ENCODE measurements at places on chromosomes 11 and 22.

- no peak for DNase-seq
Observed at GRCh38 chr11:44387825-44388224, 77.9 kb upstream of the ALX4 start.

DNA sequence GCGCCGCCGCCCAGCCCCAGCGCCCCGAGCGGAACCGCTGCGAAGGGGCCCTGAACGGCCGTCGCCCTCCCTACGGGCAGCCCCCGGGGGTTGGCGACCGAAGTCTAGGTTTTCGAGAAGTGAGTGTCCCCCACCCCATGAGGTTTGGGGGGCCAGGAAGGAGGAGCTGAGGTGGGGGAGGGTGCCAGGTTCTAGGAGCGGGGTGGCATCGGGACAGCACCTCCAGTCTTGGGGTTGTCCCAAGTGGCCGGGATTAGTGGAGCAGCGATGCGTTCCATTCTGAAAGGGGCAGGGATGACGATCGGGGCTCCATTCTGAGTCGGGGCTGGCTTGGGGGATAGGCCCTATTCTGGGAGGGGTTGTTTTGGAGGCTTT lies 408 bp downstream of the PPP2R5B start:
- peak; percentile 24 for DNase-seq

- no peak for DNase-seq
Observed at GRCh38 chr22:36471341-36471821, 10.1 kb downstream of the TXN2 start.

- DNase-seq = no peak
Observed at GRCh38 chr11:130246738-130247137, 68.0 kb downstream of the ZBTB44 start.

DNA sequence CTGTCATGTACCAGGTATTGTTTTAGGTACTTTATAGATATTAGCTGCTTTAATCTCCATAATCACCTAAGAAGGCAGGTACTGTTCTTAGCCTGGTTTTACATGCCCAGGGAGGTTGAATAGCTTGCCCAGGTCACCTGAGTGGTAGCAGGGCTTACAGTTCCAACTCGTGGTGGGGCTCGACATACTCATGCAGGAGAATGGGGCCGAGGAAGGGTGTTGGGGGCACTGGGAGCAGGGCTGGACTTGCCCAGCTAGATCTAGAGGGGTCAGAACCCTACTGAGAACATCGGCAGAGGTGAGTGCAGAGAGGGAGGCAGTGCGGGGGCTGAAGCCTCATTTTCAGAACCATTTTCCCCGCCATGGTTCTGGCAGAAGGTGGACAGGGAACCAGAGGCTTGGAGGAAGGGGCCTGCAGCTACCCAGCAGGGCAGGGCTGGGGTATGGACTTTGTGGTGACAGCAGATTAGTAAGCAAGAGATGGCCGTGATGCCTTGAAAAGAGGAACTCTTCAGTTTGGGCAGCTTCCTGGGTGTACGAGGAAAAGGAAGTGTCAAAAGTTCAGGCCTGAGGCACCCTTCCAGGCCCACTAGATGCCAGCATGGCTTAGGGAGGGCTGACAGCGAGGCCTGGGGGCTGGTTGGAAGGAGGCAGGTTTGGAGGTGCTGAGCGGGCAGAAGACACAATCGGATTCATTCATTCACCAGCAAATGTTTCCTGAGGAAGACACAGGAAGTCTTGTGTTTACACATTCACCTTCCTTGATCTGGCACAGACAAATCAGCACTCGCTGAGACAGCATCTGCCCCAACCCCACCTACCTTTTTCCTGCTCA lies 54.7 kb upstream of the LYVE1 start:
- DNase-seq = peak; percentile 57

DNA sequence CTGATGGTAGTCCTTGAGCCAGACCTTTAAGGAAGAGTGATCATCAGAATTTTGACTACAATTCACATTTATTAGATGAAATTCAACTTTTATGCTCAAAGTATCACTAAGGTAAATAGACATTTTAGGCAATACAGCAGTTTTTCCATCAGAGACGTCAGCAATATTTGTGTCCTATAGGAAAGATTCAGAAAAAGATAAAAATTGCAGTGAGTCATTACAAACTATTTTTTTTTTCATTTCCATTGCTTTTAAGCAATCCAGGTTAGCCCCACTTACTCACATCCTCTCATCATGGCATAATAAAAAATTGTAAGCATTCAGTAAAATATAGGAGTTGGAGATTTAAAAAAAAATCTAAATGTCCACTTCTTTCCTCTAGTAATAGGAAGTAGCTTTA lies 46.9 kb downstream of the MSANTD4 start:
- no peak for DNase-seq

DNA sequence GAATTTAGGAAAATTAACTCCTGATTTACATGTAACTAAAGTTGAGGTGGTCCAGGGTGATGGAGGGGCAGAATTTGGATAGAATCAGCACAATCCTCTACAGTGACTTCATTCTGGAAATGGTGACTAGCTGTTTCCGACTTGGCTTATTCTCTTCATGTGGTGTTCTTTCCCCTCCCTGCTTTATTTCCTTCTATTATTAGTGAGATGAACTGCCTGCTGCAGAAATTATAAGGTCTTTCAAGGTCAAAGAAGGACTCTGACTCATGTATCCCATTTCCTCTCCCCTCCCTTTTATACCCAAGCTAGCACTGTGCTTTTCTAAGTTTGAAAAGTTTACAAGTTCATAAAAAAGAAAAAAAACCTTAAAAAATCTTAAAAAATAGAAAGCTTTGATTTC lies 12.2 kb upstream of the MRPL17 start:
- DNase-seq = no peak

DNA sequence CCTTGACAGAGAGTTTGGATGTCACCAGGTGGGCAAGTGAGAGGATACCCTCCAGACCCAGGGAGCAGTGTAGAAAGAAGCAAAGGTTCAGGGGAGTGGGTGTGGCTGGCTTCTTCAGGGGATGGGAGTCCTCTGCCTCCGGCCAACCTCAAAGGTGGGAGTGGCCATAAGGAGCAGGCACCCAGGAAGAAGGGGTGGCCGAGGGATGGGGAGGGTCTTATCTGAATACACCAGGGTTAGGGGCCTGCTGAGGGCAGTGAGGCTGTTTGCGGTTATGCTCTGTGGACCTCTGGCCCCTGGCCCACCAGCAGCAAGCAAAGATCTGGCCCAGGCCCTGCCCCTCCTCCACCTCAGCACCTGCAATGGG lies 6.2 kb downstream of the NFAM1 start:
- no peak for DNase-seq

- no peak for DNase-seq
Observed at GRCh38 chr11:12772324-12772723, 98.1 kb downstream of the TEAD1 start.

- DNase-seq = no peak
Observed at GRCh38 chr11:37710031-37710430, 1112.0 kb upstream of the RAG2 start.

- DNase-seq = no peak
Observed at GRCh38 chr11:13225038-13226001, 52.3 kb upstream of the BMAL1 start.

- DNase-seq = no peak
Observed at GRCh38 chr22:32617271-32617670, 142.7 kb downstream of the FBXO7 start.

GRCh38 chr11:130737041-130737830 lies 179.0 kb downstream of the SNX19 start:
- DNase-seq = no peak

GRCh38 chr22:35742342-35743100 lies 24.8 kb downstream of the APOL5 start:
- no peak for DNase-seq

- no peak for DNase-seq
Observed at GRCh38 chr11:2088746-2089535, 50.2 kb downstream of the IGF2 start.

- DNase-seq = no peak
Observed at GRCh38 chr11:827897-828192, at the start of gene CRACR2B. CRACR2B (plus strand) TSS chr11:827919; CDS start chr11:828608, 689 bp downstream.

- DNase-seq = no peak
Observed at GRCh38 chr11:63032457-63032856, 16.8 kb upstream of the SLC22A8 start.

DNA sequence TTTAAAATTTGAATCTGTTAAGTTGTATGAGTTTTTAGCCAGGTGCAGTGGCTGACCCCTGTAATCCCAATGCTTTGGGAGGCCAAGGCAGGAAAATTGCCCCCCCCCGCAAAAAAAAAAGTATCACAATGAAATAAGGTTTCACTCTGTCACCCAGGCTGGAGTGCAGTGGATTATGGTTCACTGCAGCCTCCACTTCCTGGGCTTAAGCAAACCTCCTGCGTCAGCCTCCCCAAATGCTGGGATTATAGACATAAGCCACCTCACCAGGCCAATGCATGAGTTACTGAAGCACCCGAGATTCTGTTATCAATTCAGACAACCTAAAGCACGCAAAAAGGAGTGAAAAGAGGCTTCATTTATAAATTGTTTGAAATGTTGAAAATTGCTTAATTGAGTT lies 2.4 kb upstream of the CHID1 start:
- no peak for DNase-seq

- DNase-seq = no peak
Observed at GRCh38 chr11:9745411-9746211, 81.7 kb downstream of the SWAP70 start.

Measured in globus pallidus (tissue), 1 donor.